ENCODE measurements at places on chromosomes 16 and 17.

DNA sequence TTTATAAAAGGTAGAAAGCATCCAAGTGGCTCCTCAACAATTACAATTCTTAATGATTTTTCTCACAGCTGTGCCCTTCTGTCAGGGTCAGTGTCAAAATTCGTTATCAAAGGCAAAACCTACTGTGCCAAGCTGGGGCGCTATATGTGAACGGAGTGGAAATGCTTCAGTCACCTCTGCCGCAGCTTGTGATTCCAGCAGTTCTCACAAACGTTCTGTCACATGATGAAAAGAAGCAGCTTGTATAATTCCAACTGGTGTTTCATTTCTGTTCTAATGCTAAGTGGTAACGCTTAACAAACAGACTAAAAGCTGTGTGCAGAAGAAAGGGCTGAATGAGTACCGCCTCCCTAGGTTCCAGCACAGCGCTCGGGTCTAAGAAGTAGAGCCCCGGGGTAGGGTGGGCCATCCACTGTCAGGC, 14.2 kb downstream of the PLD6 start:
- no peak for DNase-seq

DNA sequence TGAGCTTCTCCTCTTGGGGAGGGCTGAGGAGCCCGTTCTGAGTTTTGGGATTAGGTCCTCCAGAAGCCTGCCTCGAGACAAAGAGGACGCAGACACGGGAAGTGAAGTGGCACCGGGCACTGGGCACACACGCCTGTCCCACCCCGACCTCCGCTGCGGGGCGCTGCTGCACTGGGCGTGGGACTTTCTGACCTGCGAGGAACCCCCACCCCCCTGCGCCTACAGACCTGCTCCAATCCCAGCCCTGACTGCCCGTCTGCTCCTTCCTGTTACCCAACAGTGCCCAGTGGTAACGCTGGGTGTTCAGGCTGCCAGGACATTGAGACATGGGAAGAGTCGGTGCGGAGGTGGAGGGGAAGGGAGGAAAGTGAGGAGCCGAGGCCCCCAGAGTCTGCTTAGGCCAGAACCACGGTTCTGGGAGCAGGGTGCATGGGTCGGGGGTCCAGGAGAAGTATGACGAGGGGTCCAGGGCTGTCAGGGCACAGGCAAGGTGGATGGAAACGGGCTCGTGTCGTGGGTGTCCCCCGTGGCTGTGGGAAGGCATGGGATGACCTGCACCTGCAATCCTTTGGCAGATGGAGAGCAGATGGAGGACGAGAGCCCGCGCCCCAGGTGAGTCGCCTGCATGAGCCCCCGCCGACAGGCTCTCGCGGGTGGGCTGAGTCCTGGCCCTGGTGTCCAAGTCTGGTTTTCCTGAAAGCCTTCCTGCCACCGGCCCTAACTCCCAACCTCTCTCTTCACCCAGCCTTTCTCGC, 112.0 kb upstream of the CREBBP start:
- DNase-seq = no peak

GRCh38 chr16:84548971-84549844, 44.7 kb upstream of the MEAK7 start:
- no peak for DNase-seq

GRCh38 chr17:2090804-2091534, 36.1 kb downstream of the HIC1 start:
- DNase-seq = no peak

GRCh38 chr16:72961115-72961832, 86.7 kb downstream of the ZFHX3 start:
- no peak for DNase-seq

DNA sequence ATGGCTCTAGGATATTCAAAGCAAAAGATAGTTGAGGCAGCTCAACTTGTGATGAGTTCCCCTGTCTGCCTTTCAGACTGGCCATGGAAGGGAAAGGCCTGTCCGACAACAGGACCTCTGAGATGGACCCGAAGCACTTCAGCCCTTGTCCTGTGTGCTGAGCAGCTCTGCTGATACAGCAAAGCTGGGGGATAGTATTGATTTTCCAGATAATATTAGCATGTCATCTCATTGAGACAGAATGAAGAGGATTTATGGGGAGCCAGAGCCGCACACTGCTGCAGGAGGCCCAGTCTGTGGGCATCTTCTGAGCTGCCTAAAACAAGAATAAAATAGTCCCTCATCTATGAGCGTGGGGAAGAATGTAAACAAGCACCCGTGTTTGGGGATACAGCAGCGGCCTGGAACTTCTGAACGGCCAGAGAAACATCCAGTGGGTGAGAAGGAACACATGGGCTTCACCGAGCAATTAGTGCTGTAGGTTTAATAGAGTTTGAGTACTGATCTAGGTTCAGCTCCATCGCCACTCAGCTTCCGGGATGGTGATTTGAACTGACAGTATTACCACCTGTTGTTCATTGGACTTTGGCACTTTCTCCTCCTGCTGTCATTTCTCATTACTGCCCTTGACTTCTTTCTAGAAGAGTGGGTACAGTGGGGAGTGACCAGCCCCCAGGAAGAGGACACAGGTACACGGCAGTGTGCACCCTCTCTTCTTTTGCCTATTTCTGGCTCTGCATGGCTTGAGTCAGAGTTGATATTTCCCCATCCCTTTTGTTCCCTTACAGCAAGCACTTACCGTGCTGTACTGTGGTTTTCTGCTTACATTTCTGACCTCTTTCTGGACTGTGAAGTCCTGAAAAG, 96.5 kb upstream of the TBX2 start:
- DNase-seq = no peak

GRCh38 chr16:5028950-5029475, 4.7 kb downstream of the NAGPA start:
- DNase-seq = no peak

GRCh38 chr16:87463722-87464690, 28.8 kb downstream of the ZCCHC14 start:
- DNase-seq = peak; percentile 12

DNA sequence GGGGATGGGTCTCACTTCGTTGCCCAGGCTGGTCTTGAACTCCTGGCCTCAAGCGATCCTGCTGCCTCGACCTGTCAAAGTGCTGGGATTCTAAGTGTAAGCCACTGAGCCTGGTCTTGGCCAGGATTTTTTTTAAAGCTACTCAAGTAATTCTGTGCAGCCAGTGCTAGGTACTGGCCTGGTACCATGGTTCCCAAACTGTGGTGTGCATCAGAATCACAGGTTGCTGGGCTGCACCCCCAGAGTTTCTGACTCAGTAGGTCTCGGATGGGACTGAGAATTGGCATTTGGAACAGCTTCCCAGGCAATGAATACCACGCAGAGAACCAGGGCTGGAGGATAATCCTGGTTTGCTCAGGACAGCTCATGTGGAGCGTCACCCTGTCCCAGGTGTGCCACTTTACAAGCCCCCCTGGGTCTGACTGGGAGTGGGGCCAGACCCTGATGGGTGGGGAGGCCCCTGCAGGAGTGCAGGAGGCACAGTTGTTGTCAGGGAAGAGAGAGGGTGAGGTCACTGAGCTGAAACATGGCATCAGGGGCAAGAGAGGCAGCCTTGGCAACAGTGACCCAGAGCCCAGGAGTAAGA, 10.7 kb upstream of the MRPS23 start:
- DNase-seq = no peak

GRCh38 chr17:8826808-8827435, 27.8 kb upstream of the MFSD6L start:
- DNase-seq = no peak

GRCh38 chr17:58189436-58190146, 2.9 kb upstream of the EPX start:
- DNase-seq = no peak

DNA sequence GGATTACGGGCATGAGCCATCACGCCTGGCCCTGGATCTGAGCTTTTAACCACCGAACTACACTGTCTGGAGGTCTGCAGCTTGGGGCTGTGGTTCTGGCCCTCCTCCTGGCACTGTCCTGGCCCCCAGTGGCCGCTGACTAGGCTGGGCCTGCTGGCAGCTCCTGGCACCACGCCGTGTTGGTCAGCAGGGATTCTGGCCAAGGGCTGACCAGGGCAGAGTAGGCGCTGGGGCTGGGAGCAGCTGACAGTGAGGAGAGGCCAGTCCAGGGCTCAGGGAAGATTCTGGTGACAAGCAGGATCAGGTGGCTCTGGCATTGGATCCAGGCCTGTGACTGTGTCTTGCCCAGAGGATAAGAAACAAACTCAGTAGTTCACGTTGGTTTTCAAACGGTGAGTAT, 14.6 kb downstream of the EEF2K start:
- DNase-seq = no peak

DNA sequence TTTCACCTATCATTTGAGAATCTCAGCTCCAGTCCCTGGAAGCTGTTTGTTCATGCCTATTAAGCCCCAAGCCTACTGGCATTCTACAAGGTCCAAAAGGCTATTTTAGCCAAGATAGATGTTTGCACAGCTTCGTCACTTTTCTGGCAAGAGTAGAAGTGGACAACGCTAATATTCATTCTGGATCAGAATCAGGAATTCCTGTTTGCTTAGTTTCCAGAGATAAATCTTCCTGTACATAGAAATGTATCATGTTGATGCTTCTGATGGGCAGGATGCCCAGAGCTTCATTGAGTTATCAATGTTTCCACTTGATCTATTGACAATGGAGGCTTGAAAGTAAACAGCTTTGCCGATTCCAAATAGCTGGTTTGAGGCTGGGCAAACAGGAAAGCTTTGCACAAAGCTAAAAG, 260.7 kb upstream of the CA10 start:
- no peak for DNase-seq

DNA sequence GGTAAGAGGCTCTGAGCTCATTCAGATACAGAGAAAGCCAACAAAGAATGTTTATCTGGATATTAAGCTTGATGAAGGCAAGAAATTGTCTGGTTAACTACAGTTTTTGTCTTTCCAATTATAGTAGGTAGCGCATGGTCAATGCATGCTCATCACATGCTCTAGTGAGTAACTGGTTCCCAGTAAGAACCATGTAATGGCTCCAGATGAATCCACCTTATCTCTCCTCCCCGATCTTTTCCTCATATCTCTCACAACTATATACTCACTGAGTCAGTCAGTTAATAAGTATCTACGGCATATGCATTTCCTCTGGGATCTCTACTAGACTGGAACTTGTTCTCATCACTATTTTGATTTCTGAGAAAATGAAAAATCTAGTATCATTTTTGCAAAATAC, 340.7 kb upstream of the DYNLRB2 start:
- no peak for DNase-seq

DNA sequence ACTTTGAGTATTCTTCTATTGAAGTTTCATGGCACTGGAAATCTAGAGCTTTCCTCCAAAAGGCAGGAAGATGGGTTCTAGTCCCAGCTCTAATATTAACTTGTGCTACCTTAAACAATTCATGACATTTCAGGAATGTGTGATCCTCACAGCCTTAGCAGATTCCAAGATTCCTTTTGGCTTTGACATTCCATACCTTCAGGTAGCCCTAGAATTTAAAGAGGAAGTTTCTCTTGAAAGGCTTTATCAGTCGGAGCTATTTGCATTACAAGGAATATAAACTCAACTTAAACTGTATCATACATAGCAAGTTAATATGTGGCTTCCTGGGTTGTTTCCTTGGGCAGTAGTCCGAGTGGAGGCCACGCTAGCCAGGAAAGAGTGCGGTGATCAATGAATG, 330.0 kb downstream of the SHISA9 start:
- no peak for DNase-seq

DNA sequence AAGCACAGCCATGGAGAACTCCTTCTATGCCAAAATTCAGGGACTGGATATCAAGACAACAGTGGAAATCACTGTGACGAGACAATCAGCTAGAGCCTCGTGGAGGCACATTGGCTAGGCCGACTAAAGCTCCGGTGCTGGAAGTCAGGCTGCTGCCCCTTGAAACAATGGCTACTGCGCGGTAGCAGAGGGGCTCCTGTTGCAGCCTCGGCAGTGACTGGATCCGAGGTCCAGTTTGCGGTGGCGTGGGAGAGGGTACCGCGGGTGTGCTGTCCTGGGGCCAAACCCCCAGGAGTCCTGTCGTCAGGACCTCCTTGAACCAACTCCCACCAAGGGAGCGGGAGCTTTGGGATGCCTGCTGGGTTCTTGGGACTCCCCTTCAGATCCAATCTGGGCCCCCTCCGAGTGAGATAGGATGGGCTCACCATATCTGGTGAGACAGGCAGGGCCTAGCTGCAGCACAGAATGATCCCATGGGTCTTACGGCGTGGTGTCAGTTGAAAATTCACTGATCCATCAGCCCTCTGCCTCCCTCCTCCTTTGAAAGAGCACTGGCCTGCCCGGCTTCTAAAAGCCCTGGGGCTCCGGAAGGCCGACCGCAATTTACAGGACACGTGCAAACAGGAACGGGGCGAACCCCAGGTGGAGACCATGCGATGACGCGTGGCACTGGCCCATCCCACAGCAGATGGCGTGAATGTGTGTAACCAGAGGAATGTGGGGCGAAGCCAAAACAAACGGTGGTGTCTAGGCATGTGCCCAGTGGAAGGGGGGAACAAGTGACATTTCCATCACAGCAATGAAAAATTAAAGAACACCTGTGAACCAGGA, 15.8 kb upstream of the KCNJ18 start:
- no peak for DNase-seq

DNA sequence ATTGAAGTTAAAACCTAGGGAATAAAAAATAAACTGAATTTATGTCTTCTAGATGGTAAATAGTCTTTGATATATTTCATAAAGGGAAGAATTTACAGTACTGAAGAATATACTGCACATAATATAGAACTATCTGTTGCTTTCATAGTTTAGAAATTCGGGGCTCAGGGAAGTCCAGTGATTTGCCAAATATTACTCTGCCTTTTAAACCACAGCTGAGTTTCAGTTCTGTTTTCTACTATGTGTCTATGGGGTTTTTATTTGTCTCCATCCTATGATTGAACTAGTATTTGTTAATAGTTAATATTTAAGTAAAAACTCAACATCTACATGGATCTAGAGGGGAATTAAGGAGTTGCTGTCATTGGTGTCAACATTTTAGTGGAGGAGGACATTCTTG, 715.0 kb upstream of the CDH8 start:
- no peak for DNase-seq

GRCh38 chr17:47776330-47777197, 43.5 kb downstream of the TBX21 start:
- peak; percentile 31 for DNase-seq

DNA sequence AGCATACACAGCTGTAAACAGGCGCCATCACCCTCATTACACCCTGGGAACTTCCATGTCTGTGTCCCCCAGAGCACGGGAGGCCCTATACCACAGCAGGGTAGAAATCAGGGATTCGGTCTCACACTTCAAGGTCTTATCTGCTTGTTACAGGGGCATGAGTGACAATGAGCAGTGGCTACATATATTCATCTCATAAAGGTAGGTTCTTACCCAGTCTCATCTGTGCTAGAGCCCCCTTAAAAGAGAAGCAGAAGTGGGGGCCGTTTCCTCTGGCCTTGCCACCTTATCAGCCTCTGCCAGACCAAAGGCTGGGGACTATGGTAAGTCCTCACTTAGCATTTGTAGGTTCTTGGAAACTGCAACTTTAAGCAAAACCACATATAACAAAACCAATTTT, 46.5 kb downstream of the IRX5 start:
- no peak for DNase-seq

GRCh38 chr17:42459801-42460281, 1.2 kb downstream of the ATP6V0A1 start:
- peak; percentile 39 for DNase-seq

DNA sequence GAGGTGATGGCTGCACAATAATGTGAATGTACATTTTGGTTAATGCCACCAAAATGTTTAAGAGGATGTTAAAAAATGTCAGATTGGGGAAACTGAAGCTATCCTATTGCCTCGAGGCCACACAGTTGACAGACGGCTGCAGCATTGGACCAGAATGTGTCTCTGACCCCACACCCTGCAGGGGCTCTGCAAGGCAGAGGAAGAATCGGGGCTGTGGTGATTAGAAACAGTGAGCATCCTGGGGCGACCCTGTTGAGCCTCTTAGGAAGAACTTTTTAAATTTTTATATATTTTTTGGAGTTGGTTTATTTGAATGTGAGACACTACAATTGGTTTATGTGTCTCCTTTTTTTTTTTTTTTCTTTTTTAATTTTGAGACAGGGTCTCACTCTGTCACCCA, 15.0 kb upstream of the ADORA2B start:
- no peak for DNase-seq
